ENCODE measurements at places on chromosomes 5 and 9.

- no peak for DNase-seq
Measured at GRCh38 chr9:94850540-94851434, 124.3 kb downstream of the AOPEP start.

- DNase-seq: no peak
Measured at GRCh38 chr5:88145221-88145610, 123.4 kb downstream of the TMEM161B start.

DNA sequence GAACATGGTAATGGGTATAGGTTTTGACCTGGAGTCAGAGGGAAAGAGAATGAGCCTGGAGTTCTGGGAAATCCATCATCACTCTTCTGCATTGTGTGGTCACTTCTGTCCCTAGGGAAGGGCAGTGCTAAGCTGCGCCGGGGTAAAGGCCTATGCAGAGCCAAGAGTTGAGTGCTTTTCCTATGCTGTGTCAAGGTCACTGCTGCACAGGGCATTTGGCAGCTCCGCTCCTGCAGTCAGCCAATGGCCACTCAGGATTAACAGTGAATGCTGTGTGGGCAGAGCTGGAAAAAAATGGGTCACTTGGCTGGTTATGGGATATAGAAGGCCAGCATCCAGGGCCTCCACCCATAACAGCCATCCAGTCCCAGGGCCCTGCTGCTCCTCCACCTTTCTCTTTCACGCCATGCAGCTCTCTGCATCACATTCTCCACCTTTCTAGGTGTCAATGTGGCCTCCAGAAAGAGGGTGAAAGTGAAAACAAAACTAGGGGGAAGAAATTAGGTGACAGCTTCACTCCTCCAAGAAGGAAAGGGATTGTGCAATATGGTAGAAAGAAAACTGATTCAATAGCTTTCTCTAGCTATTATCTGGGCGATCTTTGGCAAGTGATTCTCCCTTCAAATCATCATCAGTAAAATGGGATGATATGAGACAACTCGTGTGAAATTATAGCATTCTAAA lies 279.3 kb upstream of the ANKRD55 start:
- DNase-seq: no peak

DNA sequence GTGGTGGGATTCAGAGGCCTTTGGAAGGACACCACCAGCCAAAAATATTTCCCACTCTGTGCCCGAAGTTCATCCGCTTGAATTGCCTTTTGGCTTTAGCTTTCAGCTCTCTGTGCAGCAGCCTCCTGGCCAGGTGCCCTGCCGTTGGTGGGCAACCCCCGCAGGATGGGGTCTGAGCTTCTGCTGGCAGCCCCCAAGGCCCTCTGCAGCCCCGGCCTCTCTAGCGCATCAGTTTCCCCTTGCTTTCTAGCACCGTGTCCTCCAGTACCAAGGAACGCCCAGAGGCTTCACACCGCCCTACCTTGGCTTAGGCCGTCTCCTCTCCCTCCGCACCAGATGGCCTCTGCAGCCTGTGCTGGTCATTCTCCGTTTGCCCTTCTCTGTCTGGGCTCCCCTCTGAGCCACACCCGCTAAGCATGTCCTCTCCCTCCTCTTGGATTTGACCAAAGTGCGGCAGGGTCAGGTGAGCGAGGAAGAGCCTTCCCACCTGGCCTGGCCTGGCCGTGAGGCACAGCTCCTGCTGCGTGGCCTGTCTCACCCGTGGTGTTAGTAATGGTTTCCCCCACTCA lies 4.2 kb upstream of the TSC1 start:
- no peak for DNase-seq

GRCh38 chr5:109374625-109375024 lies 35.1 kb downstream of the PJA2 start:
- DNase-seq: no peak

- DNase-seq: no peak
Measured at GRCh38 chr9:36268007-36268427, 9.8 kb upstream of the GNE start.

- DNase-seq: no peak
Measured at GRCh38 chr5:3222924-3223323, 372.7 kb upstream of the IRX1 start.

DNA sequence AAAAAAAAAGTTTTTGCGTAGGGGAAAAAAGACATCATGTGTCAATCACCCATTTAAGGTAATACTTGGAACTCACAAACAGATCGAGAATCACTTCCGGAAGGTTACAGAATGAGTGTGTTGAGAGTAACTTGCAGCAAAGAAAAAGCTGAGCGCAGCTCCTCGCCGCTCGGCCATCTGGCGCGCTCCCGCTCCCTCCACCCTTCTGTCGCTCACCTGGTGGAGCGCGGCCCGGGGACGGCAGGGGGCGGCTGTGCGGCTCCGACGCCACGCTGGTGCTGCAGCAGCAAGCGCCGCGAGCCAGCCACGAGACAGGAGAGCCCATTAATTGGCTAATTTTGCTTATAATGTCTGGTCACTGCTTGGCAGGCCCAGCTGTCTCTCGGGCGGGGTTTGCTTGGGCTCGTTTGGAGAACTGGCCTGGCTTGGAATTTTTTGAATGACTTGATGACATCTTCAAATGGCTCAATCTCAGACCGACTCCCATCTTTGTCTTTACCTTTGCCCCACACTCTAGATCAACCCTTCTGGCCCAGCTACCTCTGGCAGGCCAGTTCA lies 601.8 kb downstream of the CCDC171 start:
- DNase-seq: no peak

GRCh38 chr5:31470608-31471007 lies 61.3 kb downstream of the DROSHA start:
- DNase-seq: no peak

DNA sequence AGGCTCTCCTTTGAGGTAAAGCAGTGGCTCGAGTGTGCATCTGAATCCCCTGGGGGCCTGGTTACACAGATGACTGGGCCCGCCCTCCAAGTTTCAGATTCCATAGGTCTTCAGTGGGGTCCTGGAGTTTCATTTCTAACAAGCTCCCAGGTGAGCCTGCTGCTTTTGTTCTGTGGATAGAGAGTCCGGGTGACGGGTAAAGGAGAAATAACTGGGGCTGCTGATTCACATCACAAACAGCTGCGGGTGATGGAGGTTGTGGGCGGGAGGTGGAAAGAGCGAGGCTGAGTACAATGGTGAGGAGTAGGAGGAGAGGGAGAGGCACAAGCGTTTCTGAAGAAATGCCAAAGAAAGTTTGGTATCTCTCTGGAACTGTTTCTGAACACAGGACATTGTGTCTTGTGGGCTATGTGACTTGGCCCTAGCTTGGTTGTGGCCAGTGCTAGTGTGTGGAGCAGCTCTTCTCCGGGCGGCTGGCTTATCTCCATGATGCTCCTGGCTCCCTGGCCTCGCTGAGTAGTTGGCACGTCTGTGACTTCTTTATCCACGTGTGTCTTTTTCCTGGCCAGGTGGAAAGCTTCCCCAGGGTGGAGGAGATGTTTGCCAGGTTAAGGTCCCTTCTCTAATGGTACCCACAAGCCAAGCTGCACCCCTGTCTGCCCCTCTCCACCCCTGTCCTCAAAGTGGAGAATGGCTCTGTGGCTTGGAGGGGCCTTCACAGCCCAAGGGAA lies 61.7 kb downstream of the HSPA4 start:
- DNase-seq: no peak

DNA sequence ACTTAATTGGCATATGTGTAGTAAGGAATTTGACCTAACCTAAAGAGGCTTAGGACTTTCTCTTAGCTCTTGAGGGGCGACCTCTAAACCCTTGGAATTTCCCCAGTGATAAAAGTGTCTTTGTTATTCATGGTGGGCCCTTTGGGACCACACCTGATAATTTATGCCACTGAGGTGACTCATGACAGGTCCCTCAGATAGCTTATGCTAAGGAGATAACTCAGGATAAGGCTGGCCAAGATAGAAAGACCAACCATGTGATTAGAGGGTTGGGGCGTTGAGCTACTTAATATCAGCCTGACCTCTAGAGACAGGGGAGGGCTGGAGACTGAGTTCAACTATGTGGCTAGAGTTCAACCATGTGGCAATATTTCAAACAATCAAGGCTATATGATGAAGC lies 218.1 kb downstream of the AP3B1 start:
- DNase-seq: no peak

GRCh38 chr5:57690724-57691123 lies 208.1 kb upstream of the ACTBL2 start:
- DNase-seq: no peak

- no peak for DNase-seq
Measured at GRCh38 chr5:62707131-62707530, 128.5 kb downstream of the LRRC70 start.

GRCh38 chr5:139896718-139897117 lies 101.1 kb downstream of the PSD2 start:
- DNase-seq: no peak

GRCh38 chr5:73295921-73296320 lies 122.9 kb downstream of the TMEM174 start:
- no peak for DNase-seq

GRCh38 chr9:68523367-68523936 lies 17.2 kb downstream of the TMEM252 start:
- no peak for DNase-seq

DNA sequence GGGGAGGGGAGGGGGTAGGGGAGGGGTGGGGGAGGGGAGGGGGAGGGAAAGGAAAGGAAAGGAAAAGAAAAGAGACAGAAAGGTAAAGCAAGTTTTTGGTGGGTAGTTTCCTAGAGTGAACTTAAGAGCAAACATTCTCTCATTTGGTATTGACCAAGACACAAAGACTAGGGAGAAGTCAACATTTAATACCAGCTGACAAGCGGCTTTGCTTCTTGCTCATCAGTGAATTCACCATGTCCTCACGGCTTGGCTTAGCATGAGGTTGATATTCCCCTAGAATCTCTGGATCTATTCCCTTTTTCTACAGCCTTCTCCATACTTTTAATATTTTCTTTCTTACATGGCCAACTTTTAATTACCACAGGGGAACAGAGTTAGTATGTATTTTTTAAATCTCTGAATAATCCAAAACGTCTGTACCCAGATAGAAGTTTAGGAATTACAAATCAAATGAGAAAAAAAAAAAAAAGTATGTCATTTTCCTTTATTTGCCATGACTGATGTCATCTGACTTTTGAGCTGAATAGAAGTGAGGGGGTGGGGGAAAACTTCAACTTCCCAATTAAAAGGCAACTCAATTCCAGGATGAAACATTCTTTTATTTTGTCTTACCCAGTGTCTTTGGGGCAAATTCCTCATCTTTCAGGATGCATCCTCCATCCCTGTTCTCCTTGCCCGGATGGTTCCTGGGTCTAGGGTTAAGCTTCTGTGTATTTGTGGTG lies 40.1 kb upstream of the GLIS3 start:
- DNase-seq: no peak

GRCh38 chr9:81682797-81683196 lies 6.5 kb downstream of the TLE1 start:
- no peak for DNase-seq

- DNase-seq: no peak
Measured at GRCh38 chr5:114838937-114839336, 330.8 kb downstream of the TRIM36 start.

DNA sequence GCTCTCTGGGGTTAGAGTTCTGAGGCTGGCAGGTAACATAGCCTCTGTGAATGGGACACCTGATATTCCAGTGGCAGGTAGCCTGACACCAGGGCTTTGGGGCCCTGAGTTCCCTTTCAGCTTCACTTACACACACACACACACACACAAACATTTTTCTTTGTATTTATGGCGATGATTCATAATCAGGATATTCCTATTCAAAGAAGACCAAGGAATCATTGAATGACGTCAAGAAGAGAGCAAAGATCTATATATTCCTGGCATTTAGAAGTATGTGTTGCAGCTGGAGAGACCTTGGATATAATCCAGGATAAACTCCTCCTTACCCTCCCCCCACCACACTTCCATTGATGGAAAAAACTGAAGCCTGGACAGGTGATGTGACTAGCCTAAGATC lies 7.9 kb upstream of the ENTREP1 start:
- no peak for DNase-seq

- no peak for DNase-seq
Measured at GRCh38 chr9:124880501-124880900, 18.6 kb downstream of the ARPC5L start.

DNA sequence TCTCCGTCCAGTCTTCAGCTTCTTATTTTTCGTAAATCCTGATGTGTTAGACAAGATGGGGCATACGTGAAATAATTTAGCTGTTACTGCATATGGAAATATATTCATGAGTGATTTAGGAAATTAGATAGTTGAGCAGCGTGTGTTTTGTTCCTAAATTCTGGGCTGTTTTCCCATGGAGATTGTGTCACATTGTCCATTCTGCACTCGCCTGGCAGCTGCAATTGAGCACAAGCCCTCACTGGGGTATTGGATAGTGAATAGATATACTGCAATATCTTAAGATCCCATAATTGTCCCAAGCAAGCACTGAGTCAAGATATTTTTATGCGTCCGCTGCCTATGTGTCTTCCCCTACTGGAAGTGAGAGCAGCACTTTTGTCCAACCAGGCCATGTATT lies 1027.1 kb upstream of the WWC1 start:
- no peak for DNase-seq

DNA sequence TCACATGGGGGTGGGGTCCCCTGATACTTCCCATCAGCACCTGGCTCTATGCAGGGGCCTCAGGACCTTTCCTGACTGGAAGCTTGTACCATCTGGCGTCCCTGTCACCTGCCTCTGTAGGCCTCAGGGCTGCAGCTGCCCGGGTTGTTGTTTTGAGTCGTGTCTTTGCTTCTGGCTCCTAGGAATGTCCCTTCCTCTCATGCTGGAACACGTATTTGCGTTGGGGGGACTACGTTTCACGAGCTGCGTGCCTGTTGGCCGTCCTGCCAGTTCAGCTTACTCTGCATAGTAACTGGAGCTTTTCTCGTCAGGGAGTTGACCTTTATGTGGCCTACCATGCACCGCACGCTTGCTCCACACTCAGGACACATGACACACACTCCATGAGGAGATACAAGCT lies 54.9 kb upstream of the IRX4 start:
- DNase-seq: no peak

DNA sequence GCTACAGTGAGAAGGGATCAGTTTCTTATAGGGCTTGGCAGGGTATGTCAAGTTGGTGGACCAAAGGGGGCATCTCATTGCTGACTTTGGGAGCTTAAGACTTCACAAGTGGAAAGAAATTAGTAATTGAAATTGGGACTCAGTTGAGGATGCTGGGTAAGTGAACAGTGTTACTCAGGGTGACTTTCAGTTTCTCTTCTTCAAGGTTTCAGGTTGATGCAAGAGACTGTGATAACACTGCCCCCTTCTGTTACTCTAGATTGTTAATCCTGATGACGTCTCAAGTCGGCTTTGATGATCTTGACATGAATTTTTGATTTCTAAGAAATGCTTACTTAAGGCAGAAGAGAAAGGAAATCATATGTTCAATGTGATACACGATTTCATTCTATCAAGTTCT lies 21.3 kb downstream of the KCTD16 start:
- DNase-seq: no peak

Data from T-helper 17 cell (primary cell).